Kidney tubule cell (primary cell): ENCODE measurements at places on chromosomes 4 and X.

GRCh38 chr4:150348079-150348478 is 233.9 kb upstream of the MAB21L2 start:
- peak; percentile 80 for DNase-seq

DNA sequence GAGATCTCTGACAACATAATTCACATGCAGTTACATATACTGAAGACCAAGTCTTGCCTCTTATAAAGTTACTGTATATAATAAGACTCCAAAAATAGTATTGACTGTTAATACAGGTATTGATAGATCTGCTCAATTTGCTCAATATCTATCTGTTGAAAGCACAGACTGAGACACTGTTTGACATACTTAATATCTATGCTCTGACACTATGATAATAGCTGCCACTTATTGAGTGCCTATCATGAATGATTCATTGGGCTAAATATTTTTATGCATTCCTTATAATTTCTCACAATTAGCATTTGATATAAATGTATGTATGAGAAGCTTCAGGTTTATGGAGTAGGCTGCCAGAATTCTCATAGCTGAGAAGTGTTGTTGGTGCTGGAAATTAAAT is 1600.9 kb upstream of the IGFBP7 start:
- no peak for DNase-seq

GRCh38 chrX:45840411-45840950 is 639.8 kb upstream of the DIPK2B start:
- no peak for DNase-seq

DNA sequence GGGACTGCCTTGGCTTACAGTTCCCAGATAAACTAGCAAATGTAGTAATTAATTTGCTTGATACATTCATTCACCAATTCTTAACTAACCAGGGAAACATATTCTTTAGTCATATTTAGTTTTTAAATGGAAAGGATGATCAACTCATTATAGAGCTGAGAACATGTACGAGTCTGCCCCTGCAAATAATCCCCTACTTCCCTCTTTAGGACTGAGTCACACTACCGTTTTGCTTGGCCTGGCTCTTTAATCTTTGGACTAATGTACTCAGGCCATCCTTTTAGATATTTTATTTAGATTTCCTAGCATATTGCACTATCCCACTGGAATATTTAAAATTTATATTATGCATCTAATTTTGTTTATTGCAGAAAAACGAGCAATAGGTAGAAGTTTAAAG is 105.5 kb upstream of the LCORL start:
- DNase-seq, result no peak

- no peak for DNase-seq
Measured at GRCh38 chr4:40971338-40971737, 221.6 kb downstream of the NSUN7 start.

GRCh38 chr4:1992468-1993168 is 16.2 kb downstream of the NELFA start:
- no peak for DNase-seq

DNA sequence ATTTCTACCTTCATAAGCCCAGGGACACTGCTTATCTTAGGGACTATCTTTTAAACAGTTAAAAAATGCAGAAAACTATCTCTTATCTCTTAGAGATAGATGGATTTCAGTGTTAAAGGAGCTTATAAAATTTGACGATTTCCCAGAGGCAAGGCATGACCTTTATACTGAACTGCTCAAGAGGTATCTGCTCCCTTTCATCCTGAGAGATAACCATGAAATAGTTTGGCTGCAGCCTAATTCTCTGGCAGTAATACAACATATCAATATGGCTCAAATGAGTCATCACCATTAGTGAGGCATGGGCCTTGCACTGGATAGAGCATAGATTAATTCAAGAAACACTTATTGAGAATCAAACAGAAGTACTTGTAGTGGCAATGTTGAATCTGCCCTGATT is 348.2 kb upstream of the GRIA3 start:
- no peak for DNase-seq

DNA sequence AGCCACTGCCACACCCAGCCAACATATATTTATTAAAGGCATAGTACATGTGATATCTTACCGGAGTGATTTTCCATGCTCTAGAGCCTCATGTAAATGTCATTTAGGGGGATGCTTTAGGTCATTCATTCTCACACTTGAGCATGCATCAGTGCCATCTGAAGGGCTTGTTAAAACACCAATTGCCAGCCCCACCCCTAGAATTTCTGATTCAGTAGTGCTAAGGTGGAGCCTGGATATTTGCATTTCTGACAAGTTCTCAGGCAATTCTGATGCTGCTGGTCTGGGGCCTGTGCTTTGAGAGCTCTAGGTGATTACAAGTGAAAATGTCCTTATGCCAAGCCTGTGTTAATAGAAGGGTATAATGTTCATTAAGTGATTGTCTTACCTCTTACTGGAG is 107.7 kb downstream of the PHEX start:
- DNase-seq, result no peak

GRCh38 chr4:3307486-3307885 is 14.7 kb downstream of the RGS12 start:
- no peak for DNase-seq

DNA sequence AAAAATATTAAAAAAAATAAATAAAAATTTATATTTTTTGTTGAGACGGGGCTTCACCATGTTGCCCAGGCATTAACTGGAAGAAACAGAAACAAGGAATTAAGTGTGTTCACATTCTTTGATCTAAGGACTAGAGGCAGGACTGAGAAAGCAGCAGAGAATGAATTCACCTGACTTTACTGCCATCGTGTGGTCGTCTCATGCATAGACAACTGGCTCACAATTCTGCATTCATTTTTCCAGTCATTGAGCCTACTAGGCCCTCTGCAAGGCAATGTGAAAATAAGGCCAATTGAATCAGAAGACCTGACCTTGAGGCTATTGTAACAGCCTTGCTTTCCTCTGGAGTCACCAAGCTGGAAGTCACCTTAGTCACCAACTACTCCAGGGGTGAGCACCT is 37.4 kb downstream of the LHFPL1 start:
- DNase-seq, result peak; percentile 65

GRCh38 chrX:141879616-141880015 is 24.1 kb upstream of the MAGEC1 start:
- DNase-seq, result no peak

DNA sequence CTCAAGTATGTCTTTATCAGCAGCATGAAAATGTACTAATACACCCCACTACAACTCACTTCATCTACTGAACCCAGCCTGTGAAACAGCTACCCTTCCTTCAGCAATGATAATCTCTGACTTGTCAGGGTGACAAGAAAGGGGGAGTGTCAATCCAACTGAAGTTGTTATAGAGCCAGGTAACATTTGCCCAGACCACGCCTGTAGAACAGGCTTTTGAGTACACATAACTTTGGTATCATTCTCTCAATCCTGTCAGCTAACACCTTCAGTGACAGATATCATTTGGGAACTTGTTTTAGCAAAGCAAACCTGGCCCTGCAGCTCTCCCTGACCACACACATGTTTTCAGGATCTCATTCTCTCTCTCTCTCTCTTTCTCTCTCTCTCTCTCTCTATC is 592.2 kb downstream of the SMARCA1 start:
- DNase-seq, result no peak

DNA sequence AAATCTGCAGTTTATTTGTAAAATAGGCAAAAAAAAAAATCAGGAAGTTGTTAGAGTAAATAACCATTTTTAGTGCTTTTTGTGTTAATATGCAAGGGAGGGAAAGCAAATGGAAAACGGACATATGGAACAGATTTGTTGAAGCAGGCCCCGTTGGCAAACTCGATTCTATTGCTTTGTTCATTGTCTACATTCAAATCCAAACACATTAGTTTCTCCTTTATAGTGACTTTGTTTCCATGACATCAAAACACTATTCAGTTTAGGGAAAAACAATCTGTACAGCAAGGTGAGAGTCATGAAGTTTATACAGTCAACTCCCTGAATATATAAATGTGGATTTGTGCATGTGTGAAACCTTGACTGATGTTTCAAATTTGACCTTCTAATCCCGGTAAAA is 142.2 kb downstream of the FAM47A start:
- DNase-seq, result no peak

- DNase-seq, result peak; percentile 92
Measured at GRCh38 chr4:174437324-174437723, 85.0 kb downstream of the HPGD start.

GRCh38 chrX:69216446-69216845 is 51.2 kb upstream of the PJA1 start:
- DNase-seq, result no peak

- peak; percentile 18 for DNase-seq
Measured at GRCh38 chr4:3201718-3202702, 46.9 kb upstream of the MSANTD1 start.

GRCh38 chr4:142095886-142096605 is 459.7 kb downstream of the IL15 start:
- DNase-seq, result peak; percentile 93

- no peak for DNase-seq
Measured at GRCh38 chr4:71132486-71132885, 139.0 kb downstream of the DCK start.

GRCh38 chrX:31117266-31117665 is 45.4 kb upstream of the FTHL17 start:
- no peak for DNase-seq

GRCh38 chrX:24168807-24169206 is 19.3 kb downstream of the ZFX start:
- DNase-seq, result no peak

DNA sequence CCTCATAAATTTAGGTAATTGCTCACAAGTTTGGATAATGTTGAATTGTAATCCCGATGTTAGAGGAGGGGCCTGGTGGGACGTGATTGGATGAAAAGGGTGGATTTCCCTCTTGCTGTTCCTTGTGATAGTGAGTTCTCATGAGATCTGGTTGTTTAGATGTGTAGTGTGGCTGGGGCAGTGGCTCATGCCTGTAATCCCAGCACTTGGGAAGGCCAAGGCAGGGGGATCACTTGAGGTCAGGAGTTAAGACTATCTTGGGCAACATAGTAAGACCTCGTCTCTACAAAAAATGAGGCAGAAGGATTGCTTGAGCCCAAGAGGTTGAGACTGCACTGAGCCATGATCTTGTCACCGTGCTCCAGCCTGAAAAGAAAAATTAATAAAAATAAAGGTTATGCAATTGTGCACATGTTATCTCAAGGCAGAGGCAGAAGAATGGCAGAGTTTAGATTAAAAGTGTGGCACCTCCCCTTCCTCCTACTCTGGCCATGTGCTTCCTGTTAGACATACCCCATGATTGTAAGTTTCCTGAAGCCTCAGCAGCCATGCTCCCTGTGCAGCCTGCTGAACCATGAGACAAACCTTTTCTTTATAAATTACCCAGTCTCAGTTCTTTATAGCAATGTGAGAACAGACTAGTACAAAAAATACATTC is 36.5 kb downstream of the ERVMER34-1 start:
- DNase-seq, result no peak

- no peak for DNase-seq
Measured at GRCh38 chr4:169611157-169611556, 1.2 kb downstream of the NEK1 start.

GRCh38 chrX:30982467-30982866 is 89.4 kb downstream of the FTHL17 start:
- no peak for DNase-seq
